Left ventricle myocardium inferior (tissue), 1 donor: ENCODE measurements at places on chromosomes 4 and X.

GRCh38 chrX:15475486-15475885 is 17.6 kb downstream of the PIR start:
- peaks cover 18% of the 10 kb centered on the region for H3K36me3 ChIP-seq
- no peaks in the 10 kb centered on the region for H3K27me3 ChIP-seq
- peak overlapping the region; percentile 63 for H3K27ac ChIP-seq
- peaks cover 11% of the 10 kb centered on the region for H3K4me1 ChIP-seq

- no peak overlapping the region for H3K27ac ChIP-seq
- no peaks in the 10 kb centered on the region for H3K27me3 ChIP-seq
- no peak overlapping the region for H3K4me3 ChIP-seq
- H3K4me1 ChIP-seq: no peaks in the 10 kb centered on the region
- no peak for DNase-seq
- H3K36me3 ChIP-seq: no peaks in the 10 kb centered on the region
Measured at GRCh38 chrX:22533898-22534297, 261.2 kb downstream of the CBLL2 start.

GRCh38 chrX:100721328-100721727 is 10.6 kb downstream of the SYTL4 start:
- no peaks in the 10 kb centered on the region for H3K36me3 ChIP-seq
- H3K27me3 ChIP-seq: no peaks in the 10 kb centered on the region
- H3K27ac ChIP-seq: no peak overlapping the region
- DNase-seq: no peak

DNA sequence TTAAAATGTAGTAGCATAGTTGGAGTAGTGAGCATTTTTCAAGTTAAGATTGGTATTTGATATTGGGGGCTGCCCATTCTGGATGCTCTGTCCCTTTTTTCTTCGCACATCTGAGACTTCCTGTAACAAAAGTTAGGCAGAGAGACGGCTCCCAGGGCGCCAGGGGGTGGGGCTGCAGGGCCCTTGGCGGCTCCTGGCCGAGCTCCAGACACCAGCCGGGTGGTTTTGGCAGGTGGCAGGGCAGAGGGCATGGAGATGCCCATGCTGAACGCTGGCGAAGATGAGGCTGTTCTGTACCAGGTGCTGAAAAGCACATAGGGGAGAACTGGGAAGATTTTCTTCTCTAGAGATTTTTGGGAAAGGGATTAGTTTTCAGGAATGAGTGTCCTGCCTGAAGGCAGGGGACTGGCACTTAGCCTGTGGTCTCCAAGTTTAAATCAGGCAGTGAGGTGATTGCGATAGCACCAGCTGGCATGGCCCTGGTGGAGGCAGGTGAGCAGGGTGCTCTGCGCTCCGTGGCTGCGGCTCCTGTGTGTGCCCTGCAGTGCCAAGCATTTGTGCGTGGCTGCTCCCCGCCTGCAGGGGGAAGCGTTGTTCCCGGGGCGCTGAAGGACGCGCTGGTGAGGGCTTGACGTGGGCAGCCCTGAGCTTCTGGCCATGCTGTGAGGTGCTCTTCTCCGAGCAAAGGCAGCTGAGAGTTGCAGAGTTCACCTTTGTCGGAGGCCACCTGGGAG is 23.6 kb upstream of the HGFAC start:
- no peaks in the 10 kb centered on the region for H3K27me3 ChIP-seq
- peak; percentile 18 for DNase-seq
- no peak overlapping the region for H3K4me3 ChIP-seq
- no peaks in the 10 kb centered on the region for H3K4me1 ChIP-seq
- no peak overlapping the region for H3K27ac ChIP-seq

DNA sequence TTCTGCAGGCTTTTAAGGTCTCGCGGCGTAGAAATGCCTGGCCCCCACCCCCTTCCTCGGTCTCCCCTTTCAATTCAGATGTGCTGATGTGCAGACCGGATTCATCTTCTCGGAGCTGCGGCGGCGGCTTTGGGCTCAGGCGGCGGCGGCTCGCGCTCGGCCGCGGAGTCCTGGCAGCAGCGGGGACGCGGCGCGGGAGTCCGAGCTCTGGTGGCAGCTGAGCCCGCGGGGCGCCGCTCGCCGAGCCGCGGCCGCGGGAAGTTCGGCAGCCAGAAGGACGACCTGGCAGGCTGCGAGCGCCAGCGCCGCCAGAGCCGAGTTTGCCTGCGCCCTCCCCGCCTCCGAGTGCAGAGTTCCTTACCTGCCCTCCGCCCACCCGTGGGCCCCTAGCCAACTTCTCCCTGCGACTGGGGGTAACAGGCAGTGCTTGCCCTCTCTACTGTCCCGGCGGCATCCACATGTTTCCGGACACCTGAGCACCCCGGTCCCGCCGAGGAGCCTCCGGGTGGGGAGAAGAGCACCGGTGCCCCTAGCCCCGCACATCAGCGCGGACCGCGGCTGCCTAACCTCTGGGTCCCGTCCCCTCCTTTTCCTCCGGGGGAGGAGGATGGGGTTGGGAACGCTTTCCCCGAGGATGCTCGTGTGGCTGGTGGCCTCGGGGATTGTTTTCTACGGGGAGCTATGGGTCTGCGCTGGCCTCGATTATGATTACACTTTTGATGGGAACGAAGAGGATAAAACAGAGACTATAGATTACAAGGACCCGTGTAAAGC is 448 bp downstream of the TLL1 start:
- H3K27ac ChIP-seq: peak overlapping the region; percentile 28
- peaks cover 30% of the 10 kb centered on the region for H3K4me1 ChIP-seq
- peaks cover 47% of the 10 kb centered on the region for H3K27me3 ChIP-seq
- H3K36me3 ChIP-seq: no peaks in the 10 kb centered on the region
- peak; percentile 24 for DNase-seq
- peak overlapping the region; percentile 73 for H3K4me3 ChIP-seq

- no peaks in the 10 kb centered on the region for H3K36me3 ChIP-seq
- no peak overlapping the region for H3K27ac ChIP-seq
- H3K4me1 ChIP-seq: peaks cover 8% of the 10 kb centered on the region
- no peak for DNase-seq
- H3K4me3 ChIP-seq: no peak overlapping the region
Measured at GRCh38 chr4:110310795-110311194, 112.4 kb upstream of the ELOVL6 start.

- H3K27ac ChIP-seq: no peak overlapping the region
- H3K4me3 ChIP-seq: no peak overlapping the region
- H3K36me3 ChIP-seq: no peaks in the 10 kb centered on the region
- H3K27me3 ChIP-seq: no peaks in the 10 kb centered on the region
- no peak for DNase-seq
Measured at GRCh38 chrX:11210415-11210801, 82.8 kb upstream of the AMELX start.
